ENCODE measurements at places on chromosomes 13 and 19.
A peak's percentile ranks its signal among the peaks of the same experiment; 100 is the strongest.

GRCh38 chr19:1848399-1849131 is at the start of gene REXO1:
REXO1 (minus strand) TSS chr19:1848483; CDS start chr19:1848358, 125 bp downstream.
- peak; percentile 97 for DNase-seq

DNA sequence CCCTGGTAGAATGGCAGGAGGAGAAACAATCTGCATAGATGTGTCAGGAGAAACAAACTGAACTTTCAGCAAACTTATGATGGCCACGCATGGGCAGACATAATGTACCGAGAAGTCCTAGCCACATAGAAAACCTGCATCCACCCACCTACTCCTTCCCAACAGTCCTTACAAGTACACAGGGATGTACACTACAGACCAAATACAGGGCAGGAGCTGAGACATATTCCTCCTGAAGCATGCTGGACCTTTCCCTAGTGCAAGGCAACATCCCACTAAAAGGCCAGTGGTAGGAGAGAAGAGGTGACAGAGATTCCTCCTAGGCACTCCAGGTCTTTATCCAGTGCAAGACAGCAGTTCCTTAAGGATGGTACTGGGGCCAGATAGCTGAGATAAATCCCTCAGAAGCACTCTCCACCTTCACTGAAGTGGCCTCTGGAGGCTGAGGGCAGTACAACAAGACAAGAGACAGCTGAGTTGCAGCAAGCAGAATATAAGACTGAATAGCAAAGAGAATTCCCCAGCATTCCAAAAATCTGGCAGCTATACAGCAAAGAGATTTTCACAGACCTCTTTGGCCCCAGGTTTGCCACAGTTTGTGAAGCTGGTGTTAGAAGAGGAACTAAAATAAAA is 18.3 kb downstream of the VWA8 start:
- no peak for DNase-seq

DNA sequence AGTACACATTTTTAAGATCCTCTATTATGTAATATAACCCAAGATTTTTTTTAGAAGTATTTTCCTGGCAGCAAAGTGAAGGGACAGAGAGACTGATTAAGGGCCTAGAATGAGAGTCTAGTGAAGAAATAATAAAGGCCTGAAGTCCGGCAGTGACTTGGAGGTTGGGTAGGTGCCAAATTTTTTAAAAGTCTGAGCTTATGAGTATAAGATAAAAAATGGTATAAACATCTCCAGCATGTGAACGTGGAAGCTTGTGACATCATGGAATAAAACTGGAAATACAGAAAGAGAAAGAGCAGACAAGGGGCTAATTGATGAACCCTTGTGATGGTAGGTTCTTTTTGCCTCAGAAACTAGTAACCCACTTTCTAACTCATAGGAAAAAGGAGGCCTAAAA is 174.6 kb downstream of the SUCLA2 start:
- no peak for DNase-seq

DNA sequence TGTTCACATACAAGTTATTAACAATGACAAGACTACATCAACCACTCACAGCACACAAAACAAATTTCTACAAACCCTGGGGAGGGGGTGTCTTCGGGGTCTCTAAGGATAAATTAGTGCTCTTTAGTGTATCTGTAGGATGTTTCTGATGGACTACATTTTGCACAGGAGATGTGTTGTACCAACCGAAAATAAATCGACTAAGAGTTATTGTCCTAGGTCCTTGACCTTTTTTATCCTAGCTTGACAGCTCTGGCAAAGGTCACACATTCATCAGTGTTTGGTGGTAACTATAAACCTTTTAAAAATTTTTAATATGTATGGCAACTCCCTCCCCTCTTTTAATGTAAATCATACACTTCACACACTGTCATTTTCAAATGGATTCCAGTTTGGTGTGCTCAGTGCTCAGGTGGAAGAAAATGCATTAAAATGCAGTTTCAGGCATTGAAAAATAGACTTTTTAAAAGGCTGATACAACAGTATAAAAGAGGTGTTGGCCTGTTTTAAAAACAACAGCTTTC is 7.7 kb downstream of the ZIC5 start:
- no peak for DNase-seq

DNA sequence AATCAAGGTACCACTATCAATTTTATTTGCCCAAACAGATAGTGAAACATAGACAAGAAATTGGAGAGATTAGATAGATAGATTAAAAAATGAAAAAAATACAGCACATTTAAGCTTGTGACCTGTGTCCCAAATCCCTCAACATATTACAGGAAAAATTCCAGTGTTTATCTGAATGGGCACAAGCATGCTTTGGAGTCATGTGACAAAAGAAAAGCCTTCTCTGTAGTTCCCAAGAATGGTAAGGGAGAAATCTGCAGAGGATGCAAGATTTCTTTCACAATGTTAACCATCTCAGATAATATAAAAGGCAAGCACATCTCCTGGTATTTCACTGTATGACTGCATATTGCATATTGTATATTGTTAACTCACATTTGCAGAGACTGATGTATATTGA is 168.0 kb downstream of the PCDH9 start:
- DNase-seq: no peak

GRCh38 chr13:27960362-27961226 is 8.5 kb downstream of the CDX2 start:
- no peak for DNase-seq

DNA sequence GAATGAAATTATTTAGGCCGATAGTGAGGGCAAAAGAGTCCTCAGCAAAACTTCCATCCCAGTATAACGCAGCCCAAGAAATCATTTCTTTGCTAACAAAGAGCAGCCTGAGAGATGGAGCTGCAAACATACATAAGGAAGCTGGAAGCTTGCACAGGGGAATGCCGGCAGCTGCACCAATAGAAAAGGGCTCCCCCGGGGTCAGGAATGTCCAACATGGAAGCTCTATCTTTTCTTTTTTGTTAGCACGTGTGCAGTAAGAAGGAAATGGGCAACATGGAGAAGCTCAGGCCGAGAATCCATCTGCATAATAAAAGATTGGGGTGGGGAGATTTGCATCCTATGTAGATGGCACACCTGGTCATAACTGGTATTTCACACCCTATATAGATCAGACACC is 1363.5 kb upstream of the PCDH20 start:
- no peak for DNase-seq

DNA sequence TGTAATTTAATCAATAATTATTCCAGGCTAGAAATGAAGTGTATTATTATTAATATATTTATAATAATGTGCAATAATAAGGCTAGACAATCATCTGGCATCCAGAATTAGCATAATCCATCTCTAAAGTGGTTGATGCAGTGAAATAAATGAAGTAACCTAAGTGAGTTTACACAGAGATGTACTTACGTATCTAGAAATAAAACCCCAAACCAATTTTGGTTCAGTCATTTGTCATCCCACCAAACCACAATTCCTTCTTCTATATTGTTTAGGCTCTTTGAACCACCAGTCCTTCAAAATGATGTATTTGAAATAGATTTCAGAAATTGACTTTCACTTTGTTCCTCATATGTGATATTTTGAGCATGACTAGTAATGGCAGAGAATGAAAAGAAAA is 247.6 kb upstream of the MIR17HG start:
- DNase-seq: no peak

DNA sequence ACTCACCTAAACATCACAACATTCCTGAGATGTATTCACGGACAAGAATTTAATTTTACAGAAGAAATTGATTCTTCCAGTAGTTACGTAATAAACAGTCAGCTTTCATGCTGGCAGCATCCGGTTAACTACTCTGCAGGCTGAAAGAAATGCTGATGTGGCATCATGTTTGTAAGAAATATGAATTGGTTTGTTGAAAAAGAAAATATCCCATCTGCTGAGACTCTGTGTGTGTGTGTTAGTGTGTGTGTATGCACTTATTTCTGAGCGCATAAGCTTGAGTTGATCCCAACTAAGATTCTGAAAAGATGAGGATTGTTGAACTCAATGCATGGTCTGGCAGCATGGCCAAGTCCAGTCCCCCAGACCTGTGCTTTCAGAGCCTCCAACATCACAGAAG is 74.3 kb upstream of the FAM216B start:
- DNase-seq: no peak

DNA sequence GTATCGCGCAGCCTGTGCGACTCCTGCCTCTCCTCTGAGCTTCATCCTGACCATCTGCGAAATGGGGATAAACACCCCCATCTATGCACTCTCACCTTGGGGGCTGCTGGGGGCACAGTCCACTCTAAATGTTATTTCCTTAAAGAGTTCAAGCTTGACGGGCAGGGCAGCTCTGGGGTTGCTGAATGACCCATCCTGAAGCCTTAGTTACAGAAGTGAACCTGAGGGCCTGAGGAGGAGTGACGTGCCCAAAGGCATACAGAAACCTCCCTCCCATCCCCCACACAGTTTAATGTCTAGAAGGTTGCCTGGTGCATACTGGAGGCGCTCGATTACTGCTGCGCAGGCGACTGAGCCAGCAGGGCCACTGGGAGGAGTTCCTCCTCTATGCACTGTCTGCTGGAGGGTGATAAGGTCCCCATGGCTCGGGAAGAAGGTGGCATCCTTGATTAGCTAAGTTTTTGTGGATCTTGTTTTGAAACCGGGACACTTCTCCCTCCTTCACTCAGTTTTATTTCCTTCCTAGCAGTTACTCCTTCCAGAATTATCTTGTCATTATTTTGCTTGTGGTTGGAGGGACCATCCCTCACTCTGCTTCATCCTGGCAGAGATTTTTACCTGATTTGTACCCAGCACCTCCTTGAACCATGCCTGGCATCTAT is 572 bp upstream of the FKBP8 start:
- no peak for DNase-seq

GRCh38 chr13:23979361-23980159 is 82.3 kb upstream of the C1QTNF9B start:
- DNase-seq: peak; percentile 85

DNA sequence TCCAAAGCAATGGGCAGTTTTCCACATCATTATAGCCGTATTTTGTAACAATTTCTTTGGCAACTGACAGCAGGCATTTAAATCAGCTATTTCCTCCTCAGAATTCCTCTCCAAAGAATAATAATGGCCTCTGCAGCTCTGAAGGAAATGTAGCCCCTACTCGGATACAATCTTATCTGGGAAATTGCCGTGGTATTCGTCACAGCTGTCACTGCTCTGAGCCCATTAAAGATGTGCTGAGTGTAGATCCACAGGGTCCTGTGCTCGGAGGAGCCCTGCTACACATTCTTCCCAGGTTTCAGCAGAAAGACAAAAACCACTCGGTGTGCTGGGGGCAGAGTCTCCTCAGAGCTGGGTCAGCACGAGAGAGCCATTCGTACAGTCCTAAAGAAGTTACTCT is 33.1 kb downstream of the MZT1 start:
- no peak for DNase-seq

GRCh38 chr19:35352177-35352447 is 4.4 kb downstream of the FFAR1 start:
- DNase-seq: no peak

GRCh38 chr13:103315711-103316110 is 249.5 kb upstream of the SLC10A2 start:
- DNase-seq: no peak

GRCh38 chr13:108496362-108497210 is 132.8 kb upstream of the MYO16 start:
- DNase-seq: no peak

DNA sequence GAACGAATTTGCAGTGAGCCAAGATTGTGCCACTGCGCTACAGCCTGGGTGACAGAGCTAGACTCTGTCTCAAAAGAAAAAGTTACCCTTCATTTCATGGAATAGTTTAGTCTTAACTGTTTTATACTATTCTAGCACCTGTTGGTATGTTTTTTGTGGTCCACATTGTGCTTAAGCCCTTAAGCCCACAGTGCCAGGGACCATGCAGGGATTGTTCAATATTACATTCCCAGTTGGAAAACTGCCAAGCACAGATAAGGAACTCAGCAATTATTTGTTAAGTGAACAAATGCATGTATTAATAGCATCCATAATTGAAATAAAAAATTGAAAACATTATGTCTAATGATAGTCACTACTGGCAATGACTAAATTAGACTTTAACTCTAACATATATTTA is 193.5 kb downstream of the PCDH17 start:
- DNase-seq: no peak

- no peak for DNase-seq
Observed at GRCh38 chr19:34734537-34735103, 577 bp downstream of the ZNF181 start.

- DNase-seq: no peak
Observed at GRCh38 chr19:13899912-13900584, 5.9 kb downstream of the BRME1 start.

DNA sequence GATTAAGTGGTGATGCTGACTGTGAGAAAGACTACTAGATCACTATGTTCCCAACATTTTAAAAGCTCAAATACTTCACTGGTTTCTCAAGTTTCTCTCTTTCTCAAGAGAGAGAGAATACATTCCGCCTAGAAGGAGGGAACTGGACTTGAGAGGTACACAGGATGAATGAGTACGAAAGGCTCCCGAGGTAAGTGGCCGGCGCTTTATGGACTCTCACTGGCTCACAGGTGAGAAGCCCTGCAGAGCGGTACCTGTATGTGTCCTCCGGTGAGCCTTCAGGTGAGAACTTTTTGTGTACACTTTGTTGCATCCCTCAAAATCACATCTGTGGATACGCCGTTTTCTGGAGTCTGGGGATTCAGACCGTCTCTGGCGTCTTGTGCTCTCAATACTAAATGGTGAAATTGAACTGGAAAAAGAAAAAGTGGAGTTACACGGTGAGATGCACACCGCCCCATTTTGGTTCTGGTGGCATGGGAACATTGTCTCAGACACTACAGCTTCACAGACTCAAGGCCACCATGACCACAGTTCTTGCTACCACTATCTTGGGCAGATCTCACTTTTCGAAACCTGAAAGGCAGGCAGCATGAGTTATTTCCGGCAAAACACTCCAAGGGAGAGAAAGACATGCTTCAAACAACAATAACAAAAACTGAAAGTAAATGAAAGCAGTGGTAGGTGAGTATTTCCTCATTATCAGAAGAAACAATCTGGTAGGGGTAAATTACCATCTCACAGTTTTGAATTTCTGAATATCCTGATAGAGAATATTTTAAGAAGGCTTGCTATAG is 418.9 kb downstream of the KLF12 start:
- no peak for DNase-seq

- DNase-seq: no peak
Observed at GRCh38 chr13:39035799-39036198, 2.1 kb downstream of the PROSER1 start.

DNA sequence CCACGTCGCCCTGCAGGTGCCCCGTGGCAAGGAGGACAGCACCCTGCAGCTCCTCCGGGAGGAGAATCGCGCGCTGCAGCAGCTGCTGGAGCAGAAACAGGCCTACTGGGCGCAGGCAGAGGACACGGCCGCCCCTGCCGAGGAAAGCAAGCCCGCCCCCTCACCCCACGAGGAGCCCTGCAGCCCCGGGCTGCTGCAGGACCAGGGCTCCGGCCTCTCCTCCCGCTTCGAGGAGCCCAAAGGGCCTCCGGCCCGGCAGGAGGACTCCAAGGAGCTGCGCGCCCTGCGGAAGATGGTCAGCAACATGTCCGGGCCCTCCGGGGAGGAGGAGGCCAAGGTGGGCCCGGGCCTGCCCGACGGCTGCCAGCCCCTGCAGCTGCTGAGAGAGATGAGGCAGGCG is 11.6 kb downstream of the CBY2 start:
- no peak for DNase-seq

- no peak for DNase-seq
Observed at GRCh38 chr19:5839065-5840017, at the start of gene FUT6. FUT6 (minus strand) TSS chr19:5839702; CDS start chr19:5832567, 7,135 bp downstream.

- DNase-seq: no peak
Observed at GRCh38 chr19:44521370-44521769, 8.1 kb downstream of the CEACAM20 start.

- DNase-seq: no peak
Observed at GRCh38 chr19:18297308-18297707, 15.9 kb upstream of the JUND start.

GRCh38 chr13:96848286-96848685 is 146.0 kb downstream of the OXGR1 start:
- DNase-seq: no peak
